ENCODE measurements at places on chromosomes 13 and 19.

DNA sequence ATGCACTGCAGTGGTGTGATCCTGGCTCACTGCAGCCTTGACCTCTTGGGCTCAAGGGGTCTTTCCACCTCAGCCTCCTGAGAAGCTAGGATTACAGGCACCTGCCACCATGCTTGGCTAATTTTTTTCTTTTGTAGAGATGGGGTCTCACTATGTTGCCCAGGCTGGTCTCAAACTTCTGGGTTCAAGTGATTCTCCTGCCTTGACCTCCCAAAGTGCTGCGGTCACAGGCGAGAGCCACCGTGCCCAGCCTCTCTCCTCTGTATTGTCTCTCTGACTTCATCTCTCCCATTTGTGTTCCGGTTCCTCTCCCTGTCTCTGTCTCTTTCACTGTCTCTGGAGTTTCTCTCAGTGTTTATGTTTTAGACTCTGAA is 1.7 kb upstream of the C19orf85 start:
- DNase-seq: no peak

- no peak for DNase-seq
Observed at GRCh38 chr19:41373993-41374392, 2.3 kb upstream of the TMEM91 start.

GRCh38 chr13:27006519-27007161 is 165.0 kb downstream of the USP12 start:
- no peak for DNase-seq

DNA sequence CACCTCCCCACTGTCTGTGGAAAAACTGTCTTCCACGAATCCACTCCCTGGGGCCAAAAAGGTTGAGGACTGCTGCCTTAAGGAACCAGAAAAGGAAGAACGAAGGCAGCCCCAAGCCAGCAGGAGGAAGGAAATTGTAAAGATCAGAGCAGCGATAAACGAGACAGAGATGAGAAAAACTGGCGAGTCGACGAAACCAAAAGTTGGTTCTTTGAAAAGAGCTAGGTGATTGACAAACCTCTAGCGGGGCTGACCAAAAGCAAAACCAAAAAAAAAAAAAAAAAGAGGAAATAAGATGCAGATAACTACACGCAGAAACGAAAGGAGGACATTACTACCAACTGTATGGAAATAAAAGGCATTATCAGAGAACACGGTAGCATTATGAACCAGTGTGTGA is 76.9 kb downstream of the GADD45B start:
- no peak for DNase-seq

DNA sequence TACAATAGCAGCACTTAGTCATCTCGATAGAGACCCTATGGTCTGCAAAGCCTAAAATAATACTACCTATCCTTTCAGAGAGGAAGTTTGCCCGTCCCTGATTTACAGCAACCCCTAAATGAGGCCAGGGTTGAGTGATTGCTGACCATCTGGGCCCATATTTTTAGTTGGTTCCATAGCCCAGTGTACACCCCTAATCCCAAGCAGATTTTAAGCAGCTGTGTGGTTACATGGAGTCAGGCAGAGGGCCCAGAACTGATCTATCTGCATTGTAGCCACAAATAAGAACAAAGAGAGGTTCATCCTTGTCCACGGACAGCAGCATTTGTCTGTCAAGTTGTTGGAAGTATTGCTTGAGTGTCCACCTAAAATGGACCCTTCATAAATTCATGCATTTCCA is 148.2 kb downstream of the DCT start:
- no peak for DNase-seq

- DNase-seq: no peak
Observed at GRCh38 chr19:44588771-44589112, 24.6 kb upstream of the IGSF23 start.

- no peak for DNase-seq
Observed at GRCh38 chr19:16889883-16890460, 1.2 kb downstream of the F2RL3 start.

DNA sequence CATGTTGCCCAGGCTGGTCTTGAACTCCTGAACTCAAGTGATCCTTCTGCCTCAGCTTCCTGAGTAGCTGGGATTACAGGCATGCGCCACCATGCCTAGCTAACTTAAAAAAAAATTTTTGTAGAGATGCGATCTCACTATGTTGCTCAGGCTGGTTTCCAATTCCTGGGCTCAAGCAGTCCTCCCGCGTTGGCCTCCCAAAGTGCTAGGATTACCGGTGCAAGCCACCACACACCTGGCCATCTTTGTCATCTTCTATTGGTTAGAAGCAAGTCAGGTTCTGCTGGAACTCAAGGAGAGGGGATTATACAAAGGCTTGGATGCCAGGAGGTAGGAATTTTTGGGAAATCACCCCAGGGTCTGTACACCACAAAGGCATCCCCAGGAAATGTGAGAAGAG is 25.2 kb downstream of the TNFSF14 start:
- no peak for DNase-seq

Measured in stimulated activated CD8-positive, alpha-beta memory T cell treated with anti-CD3 and anti-CD28 coated beads, Interleukin-4, amount 100 ng/mL, for 1 hour (primary cell).